ENCODE measurements at places on chromosomes 5 and 9. TPM values are rescaled to one million over a fixed set of nuclear protein-coding genes. Genes with fewer than 3 reads are reported as not detected.

The ST8SIA4 gene
- total RNA-seq = 0.45 TPM

The CDHR2 gene
- 0.05 TPM for total RNA-seq

The GRXCR2 gene
- total RNA-seq = not detected

The GABRA1 gene
- total RNA-seq = not detected

Data from A549 treated with dexamethasone at 1 μM for 4 hours (cell line).